ENCODE measurements at places on chromosomes 2 and 18. TPM values are rescaled to one million over a fixed set of nuclear protein-coding genes. Genes with fewer than 3 reads are reported as not detected.

DNA sequence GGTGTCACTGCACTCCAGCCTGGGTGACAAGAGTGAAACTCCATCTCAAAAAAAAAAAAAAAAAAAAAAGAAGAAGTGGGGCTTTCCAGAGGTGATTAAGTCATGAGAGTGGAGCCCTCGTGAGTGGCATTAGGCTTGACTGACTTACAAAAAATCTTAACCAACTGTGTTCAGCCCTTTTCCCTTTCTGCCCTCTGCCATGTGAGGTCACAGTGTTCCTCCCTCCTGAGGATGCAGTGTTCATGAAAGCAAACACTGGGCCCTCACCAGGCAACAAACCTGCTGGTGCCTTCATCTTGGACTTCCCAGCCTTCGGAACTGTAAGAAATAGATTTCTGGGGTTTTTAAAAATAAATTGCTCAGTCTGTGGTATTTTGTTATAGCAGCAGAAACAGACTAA, 37.0 kb upstream of the METTL21A start:
- DNase-seq = no peak

GRCh38 chr2:235551965-235552364, 58.1 kb downstream of the AGAP1 start:
- peak; percentile 70 for DNase-seq

GRCh38 chr2:150630587-150631235, 143.2 kb upstream of the RND3 start:
- DNase-seq = no peak

GRCh38 chr2:133968446-133968845, 285.4 kb upstream of the MGAT5 start:
- no peak for DNase-seq

GRCh38 chr2:79669714-79670113, 156.9 kb downstream of the CTNNA2 start:
- DNase-seq = no peak

DNA sequence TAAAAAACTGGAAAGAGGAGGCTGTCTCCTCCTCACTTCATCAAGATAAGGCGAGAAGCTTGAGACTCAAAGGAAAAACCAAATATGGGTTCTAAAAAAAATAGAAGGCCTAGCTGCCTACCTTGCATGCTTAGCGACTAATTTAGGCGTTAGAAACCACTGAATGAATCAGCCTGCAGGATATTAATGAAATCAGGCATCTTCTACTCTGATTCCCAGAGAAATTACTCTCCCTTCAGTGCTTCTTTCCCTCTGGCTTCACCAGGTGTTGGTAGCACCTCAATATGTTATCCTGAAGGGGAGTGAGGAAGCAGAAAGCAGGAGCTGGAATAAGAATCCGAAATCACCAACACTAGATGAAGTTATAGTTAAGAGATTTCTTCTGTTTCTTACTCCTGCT, 749.8 kb upstream of the NRXN1 start:
- DNase-seq = no peak

DNA sequence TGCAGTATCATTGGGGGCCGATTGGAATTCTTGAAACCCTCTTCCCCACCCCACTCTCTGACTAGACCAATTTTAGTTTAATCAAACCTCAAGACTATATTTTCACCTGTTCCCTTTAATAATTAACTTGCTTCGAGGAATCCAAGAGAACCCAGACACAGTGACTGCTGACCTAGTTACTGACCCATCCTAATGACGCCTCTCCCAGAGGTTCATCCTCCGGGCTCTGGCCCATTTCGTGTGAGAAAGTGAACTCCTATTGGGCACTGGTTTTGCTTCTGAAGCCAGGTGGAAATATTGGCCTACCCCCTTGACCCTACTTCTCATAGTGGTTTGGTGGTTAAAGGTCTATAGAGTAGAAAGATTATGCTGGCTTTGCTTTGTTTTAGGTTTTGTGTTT, 39.9 kb downstream of the RPL37A start:
- DNase-seq = no peak

Gene C2orf80
- total RNA-seq = not detected

Gene CPS1
- total RNA-seq = 18.4 TPM

Data from MCF 10A (cell line).